ENCODE measurements at places on chromosomes 12 and 14.

GRCh38 chr12:6724409-6724797 lies 557 bp downstream of the COPS7A start:
- no peak for DNase-seq

DNA sequence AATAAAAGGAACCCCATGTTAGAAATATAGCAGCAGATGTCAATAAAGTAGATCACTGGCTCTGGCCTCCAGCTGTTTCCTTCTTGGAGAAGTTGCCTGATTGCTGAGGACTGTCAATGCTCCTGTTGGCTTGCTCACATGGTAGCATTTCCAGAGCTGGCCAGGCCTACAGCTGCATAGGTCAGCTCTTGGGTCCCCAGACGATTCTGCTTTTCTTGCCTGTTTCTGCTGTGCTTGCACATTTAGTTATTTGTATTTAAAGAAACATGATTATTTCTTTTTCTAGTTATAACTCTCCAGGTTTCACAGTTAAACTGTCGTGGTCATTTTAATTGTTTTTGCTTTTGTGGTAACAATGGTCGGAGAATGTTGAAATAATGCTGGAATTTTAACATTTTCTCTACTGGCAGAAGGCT lies 7.2 kb downstream of the NAV3 start:
- no peak for DNase-seq

DNA sequence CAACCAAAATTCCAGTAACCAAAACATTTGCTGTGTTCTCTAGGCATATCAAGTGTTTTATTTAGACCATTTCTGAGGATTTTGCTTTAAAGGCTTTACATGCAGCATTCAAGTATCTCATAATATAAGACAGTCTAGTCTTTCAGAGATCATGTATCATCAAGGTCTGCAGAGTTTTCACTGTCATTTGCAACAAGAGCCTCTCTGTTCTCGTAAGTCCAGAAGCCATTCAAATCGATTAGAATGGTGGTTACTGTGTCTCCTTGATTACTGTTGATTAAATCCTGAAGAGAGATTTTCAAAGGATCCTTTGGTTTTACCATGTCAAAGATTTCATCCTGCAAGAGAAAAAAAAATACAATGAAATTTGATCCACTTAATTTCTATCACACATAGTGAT lies 36.3 kb downstream of the PPP2R3C start:
- DNase-seq, result no peak

DNA sequence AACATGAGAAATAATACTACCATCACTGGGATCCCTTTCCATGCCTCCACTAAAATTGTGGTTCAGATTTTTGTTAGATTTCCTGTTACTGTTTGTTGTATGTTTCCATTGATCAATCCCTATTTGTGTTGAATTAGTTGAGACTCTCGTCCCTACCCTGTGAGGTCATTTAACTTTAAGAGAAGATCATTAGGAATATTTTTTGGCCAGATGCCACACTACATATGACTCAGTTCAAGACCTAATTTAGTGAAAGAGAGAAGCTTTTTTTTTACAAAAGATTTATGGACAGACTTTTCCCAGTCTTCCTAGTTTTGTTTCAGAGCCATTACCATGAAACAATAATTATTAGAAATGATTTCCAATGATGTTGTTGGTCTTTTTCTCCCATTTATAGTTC lies 35.5 kb downstream of the CPSF6 start:
- no peak for DNase-seq

DNA sequence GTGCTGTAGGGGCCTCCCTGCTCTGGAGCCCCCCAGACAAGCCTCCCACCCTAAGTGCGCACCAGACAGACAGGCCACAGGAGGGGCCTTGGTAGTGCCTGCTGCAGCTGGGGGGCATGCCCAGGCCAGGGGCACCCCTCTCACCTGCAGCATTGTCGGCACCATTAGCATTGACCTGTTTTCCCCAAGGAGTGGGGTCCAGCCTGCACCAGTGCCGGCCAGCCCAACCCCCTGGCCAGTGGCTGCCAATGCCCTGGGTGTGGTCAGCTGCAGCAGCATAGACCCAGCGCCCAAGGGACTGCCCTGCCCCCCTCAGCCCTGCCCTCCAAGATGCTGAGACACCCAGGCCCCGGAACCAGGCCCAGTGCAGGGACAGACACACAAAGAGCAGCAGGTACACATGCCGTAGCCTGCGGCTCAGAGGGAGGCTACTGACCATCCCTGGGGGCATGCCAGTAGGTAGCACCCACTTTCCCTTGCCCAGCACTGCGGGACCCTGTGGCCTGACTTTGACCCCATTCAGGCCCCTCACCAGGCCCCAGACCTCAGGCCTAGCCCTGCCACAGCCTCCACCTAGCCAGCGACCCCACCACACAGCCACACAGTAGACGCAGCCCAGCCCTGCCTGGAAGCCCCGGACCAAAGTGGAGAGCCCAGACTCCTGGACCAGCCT lies 1.0 kb downstream of the AHNAK2 start:
- DNase-seq, result no peak

DNA sequence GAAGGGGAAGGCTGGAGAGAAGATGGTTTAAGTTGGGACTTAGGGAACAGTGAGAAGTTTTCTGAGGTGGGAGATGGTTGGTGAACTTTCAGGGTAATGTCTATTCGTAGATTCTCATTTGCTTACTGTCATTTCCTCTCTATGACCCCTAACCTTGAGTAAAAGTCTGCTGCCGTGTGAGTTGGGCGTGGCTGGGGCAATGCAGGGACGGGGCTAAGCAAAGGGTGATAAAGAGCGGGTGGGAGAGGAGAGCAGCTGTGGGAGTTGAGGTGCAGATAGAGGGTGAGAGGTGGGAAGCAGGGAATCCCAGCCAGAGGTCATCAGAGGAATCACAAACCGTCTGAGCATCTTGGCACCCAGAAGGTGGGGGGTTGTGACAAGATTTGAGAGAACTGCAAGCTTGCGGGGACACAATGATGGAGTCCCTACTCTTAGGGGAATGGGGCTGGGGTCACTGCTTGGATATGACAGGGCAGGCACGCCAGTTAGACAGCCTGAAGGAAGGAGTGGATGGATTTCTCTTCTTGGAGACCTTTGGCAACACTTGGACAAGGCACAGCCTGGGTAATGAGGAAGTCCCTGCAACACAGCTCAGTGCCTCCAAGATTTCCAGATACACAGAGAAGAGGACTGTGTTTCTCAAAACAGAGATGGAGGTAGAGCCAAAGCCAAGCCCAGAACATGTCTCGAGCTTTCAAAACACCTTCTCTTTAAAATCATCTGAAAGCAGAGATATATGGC lies 45.9 kb upstream of the CTDSP2 start:
- DNase-seq, result no peak

GRCh38 chr12:31506515-31507306 lies 84.2 kb downstream of the DENND5B start:
- no peak for DNase-seq

DNA sequence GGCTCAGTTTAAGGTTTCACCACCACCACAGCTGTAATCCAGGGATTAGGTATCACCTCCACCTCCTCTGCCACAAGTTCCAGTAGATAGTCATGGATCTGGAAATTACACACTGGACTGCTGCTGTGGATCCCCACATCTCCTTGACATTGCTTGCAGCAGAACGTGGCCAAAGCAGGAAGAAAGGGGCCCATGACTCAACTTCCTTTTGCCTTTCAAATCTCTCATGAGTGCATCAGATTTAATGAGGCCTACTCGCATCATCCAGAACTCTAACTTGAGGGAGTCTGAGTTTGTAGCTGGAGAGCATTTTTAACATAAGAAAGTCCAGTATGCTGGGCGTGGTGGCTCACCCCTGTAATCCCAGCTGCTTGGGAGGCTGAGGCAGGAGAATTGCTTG lies 29.2 kb upstream of the TMED10 start:
- no peak for DNase-seq

DNA sequence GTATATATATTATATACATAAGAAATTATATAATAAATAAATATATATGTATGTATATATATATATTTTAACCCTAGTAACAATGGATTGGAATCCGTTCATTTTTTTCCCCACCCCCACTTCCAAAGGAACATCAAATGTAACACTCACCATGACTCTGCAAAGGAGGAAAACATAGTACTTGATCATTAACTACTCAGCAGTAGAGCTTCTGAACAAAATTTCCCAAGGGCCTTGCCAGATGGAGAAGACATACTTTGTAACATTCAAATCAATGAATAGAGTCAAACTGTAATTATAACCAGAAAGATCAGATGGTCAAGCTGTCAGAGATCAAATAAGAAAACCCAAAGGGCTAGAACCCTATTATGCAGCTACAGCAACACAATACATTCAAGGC lies 126.0 kb upstream of the CNTN1 start:
- no peak for DNase-seq

DNA sequence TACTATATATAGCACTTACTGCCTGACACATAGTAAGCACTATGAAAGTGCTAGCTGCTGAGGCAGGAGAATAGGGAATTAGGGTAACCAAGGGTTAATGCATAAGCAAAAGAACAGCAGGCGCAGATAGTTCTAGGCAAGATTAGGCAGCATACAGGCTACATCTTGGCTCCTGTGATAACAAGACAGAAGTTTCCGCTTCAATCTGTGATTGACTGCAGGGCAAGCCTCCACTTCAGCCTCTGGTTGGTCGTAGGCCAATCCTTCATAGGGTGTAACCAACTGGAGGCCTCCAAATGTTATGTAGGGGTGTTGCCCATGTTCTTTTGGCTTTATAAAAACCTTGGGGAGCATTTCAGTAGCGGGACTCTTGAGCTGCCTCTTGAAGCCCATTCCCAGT lies 46.9 kb downstream of the KLHL28 start:
- no peak for DNase-seq

GRCh38 chr12:75838309-75838708 lies 193.3 kb downstream of the PHLDA1 start:
- no peak for DNase-seq

DNA sequence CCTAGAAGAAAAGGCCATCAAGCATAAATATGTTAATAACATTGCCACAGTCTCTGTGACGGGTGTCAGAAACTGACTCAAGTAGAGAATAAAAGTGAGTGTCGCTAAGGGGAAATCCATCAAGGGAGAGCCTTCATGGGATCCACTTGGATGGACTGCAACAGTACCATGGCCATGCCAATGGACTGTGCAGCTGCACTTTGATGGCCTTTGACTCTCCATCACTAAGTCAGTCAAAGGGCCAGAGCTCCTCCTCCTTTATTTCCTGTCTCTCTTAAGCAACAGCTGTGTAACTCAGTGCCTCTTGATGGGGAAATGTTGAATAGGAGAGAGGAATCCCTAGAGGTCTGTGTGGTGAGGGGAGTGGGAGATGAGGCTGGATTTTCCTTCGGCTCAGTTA lies 335.2 kb downstream of the BMP4 start:
- DNase-seq, result no peak

DNA sequence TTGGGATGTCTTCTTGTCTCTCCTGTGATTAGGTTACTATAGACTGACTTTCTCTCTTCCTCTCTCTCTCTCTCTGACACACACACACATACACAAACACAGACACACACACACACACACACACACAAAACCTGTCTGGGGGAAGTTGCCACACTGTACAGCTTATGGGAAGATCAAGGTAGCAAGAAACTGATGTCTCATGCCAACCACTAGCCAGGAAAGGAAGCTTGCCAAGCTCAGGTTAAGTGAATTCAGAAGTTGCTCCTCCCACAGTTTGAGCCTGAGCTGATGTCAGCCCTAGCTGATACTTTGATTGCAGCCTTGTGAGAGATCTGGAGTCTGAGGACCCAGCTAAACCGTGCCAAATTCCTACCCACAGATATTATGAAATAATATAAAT lies 67.1 kb downstream of the PPFIA2 start:
- DNase-seq, result no peak

- DNase-seq, result no peak
Observed at GRCh38 chr12:30978639-30979038, 52.1 kb downstream of the TSPAN11 start.

DNA sequence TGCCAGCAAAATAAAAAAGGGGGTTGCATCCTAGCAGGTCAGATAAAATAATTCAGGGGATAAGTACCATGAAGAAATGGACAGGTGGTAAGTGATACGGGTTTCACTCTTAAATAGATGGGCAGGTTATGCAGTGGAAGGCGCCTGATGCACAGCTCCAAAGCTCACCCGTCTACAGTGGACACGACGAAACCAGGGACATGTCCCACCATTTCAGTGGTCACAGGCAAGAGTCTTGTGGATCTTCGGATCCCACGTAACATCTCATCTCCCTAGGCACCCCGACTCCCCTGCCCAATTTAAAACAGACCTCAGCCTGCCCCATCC lies 60.5 kb downstream of the DDX51 start:
- DNase-seq, result no peak

DNA sequence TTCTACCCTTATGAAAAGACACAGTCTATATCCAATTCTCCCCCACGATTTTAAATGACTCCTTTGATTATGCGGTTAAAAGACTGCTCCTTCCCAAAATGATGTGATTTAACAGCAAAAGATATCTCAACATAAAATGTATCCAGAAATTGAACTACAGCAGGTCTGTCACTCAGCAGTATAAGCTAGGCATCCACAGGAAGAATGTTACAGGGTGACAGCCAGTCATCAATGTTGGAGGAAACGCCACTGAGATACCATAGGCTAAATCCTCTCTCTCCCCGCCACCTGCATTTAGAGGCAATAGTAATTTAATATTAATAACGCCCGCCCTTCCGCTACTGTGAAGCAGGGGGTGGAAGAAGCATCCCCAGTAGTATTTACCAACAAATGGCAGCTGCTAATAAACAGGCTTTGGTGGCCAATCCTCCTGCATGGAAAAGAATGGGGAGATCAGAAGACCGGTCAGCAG lies 613 bp downstream of the RECQL start:
- no peak for DNase-seq

GRCh38 chr12:88781909-88782308 lies 201.6 kb upstream of the KITLG start:
- DNase-seq, result no peak

GRCh38 chr12:7217475-7218069 lies 28.1 kb downstream of the PEX5 start:
- DNase-seq, result no peak

DNA sequence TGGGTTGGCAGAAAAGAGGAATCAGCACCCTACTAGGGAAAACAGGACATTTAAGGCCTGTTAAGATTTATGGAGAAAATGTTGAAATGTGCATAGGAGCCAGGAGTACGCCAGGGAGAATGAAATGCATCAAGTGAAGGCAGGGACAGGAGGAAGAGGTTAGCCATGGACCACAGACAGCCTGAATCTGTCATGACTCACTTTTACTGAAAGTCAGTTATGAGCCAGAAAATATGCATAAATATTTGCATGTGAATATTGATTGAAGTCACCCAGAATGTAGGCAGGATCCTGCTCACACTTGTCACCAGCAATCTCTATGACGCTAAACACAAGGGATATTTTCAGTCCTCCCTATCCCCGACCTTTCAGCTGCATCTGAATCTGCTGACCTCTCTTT lies 25.1 kb upstream of the CDK17 start:
- no peak for DNase-seq

DNA sequence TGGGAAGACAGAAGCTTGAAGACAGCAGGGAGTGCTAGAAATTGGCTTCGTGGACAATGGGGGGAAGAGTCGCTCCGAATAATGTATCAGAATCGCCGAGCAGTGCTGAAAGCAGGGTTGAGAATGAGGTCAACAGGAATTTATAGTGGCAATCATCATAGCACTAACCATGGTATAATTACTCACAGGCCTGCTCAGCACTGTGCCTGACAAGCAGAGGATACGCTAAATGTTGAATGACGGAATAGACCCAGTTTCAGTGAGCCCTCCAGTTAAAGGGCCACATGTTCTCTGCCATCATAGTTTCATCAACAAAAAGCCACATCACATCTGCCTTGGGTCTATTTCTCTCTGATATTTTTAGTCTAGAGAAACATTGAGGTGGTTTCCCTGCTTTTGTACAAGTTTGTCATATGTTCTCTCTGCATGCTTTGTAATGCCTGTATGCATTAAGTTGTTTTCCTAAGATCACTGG lies 130.3 kb upstream of the EGLN3 start:
- DNase-seq, result no peak

All from activated CD4-positive, CD25-positive, alpha-beta regulatory T cell treated with anti-CD3 and anti-CD28 coated beads, Interleukin-2, amount 50 U/mL, for 16 hours (primary cell).